Sigmoid colon (tissue), 7 donors: ENCODE measurements at places on chromosomes 7 and 10.
A peak's percentile ranks its signal among the peaks of the same experiment; 100 is the strongest.

DNA sequence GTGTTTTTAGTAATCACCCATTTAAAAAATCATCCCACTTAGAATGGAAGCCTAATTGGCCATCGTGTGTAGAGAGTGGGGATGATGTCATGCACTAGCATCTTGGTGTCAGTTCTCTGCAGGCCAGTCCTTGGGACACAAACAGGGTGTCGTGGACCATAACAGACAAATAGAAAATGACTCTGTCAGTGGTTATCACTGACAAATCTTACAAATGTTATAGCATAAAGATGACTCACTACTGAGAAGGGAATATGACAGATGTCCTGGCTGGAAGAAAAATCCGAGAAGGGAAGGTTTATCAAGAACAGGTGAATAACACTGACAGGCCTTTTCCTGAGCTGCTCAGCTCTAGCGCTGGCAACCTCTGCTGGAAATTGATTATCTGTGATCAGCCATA, 10.6 kb downstream of the CABCOCO1 start:
- no peaks in the 10 kb centered on the region for H3K27me3 ChIP-seq
- H3K4me3 ChIP-seq = no peak overlapping the region
- no peak for DNase-seq

- DNase-seq = no peak
- no peaks in the 10 kb centered on the region for H3K27me3 ChIP-seq
- H3K36me3 ChIP-seq = no peaks in the 10 kb centered on the region
- no peak overlapping the region for H3K4me3 ChIP-seq
- H3K27ac ChIP-seq = no peak overlapping the region
These were observed 113.6 kb downstream of the PRLHR start for GRCh38 chr10:118481871-118482270.

GRCh38 chr7:7959979-7960670, 8.5 kb upstream of the GLCCI1 start:
- no peaks in the 10 kb centered on the region for H3K4me1 ChIP-seq
- H3K27me3 ChIP-seq = no peaks in the 10 kb centered on the region
- no peak for DNase-seq
- H3K27ac ChIP-seq = no peak overlapping the region

DNA sequence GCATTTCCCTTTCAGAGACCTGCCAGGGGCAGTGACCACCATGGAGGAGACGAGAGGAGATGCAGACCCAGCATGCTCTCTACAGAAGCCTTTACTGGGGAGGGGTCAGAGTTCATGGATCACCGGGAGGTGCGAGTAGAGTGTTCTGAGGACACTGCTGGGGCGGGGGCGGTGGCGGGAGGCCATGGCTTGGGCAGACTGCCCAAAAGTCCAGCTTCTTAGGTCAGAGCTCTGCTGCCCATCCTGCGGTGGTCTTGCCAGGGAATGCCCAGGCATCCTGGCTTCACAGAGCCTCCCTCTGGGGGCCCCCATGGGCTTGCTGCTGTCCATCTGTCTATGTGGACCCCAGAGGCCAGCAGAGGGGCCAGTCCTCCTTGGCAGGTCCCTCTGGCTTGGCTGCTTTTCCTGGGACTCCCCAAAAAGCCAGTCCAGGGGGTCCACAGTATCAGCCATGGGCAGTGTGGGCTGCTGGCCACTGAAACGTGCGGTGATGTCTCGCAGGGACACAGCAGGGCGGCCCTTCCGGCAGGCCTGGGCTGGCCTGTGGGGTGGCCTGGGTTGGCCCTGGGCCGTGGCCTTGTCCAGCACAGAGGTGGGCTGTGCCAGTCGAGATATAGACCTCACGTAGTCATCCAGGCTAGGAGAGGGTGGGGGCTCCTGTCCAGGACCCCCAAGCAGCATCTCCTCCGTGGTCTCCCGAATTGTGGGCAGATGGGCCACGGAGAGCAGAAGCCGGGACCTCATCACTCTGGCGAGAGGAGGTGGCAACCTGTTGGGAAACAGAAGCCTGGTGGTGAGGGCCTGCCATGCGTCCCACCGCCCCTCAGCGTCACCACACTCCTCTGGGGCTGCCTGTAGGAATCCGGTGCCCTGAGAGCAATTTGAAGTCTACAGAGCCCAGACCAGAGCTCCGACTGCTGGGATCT, 1.1 kb downstream of the DEPP1 start:
- H3K4me3 ChIP-seq = peak overlapping the region; percentile 54
- H3K4me1 ChIP-seq = peaks cover 86% of the 10 kb centered on the region
- no peaks in the 10 kb centered on the region for H3K27me3 ChIP-seq
- peaks cover 3% of the 10 kb centered on the region for H3K36me3 ChIP-seq

GRCh38 chr7:101636822-101637623, 7.9 kb upstream of the MYL10 start:
- H3K4me3 ChIP-seq = no peak overlapping the region
- no peak for DNase-seq
- no peak overlapping the region for H3K27ac ChIP-seq
- no peaks in the 10 kb centered on the region for H3K4me1 ChIP-seq
- H3K27me3 ChIP-seq = no peaks in the 10 kb centered on the region
